ELR (cell line): ENCODE measurements at places on chromosomes 7 and 10.
A peak's percentile ranks its signal among the peaks of the same experiment; 100 is the strongest.

DNA sequence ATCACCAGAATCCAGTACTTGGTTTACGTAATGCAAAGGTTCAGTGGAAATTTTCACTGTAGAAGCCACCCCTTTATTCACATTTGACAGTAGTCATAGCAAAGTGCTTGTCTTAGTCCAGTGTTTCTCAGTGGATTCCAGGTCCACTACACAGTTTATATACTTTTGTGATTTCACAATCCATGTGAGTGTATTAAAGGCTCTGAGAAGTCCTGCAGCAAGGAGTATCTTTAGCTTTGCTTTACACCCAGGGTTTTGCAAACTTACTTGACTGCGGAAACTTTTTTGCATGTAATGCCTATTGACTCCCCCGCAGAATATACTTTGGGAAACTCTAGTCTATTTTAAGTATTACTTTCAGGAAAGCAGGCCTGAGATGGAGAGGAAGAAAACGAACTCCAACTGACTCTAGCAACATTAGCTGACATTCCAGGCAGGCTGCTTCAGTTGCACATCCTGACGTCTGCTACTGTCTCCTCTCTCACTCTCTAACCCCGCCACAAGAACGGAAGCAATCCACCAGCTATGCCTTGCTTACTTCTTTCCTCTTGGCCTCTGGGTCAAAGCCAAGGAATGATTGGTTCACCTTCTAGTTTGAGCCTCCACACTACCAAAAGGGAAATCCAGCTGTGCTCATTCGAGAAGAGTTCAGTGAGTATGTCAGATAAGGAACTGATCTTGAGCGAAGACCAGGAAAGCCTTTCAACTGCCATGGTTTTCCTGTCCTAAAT, 6.2 kb downstream of the PLXNA4 start:
- no peak for DNase-seq

- DNase-seq = no peak
Observed at GRCh38 chr7:118202061-118202460, 18.1 kb downstream of the LSM8 start.

DNA sequence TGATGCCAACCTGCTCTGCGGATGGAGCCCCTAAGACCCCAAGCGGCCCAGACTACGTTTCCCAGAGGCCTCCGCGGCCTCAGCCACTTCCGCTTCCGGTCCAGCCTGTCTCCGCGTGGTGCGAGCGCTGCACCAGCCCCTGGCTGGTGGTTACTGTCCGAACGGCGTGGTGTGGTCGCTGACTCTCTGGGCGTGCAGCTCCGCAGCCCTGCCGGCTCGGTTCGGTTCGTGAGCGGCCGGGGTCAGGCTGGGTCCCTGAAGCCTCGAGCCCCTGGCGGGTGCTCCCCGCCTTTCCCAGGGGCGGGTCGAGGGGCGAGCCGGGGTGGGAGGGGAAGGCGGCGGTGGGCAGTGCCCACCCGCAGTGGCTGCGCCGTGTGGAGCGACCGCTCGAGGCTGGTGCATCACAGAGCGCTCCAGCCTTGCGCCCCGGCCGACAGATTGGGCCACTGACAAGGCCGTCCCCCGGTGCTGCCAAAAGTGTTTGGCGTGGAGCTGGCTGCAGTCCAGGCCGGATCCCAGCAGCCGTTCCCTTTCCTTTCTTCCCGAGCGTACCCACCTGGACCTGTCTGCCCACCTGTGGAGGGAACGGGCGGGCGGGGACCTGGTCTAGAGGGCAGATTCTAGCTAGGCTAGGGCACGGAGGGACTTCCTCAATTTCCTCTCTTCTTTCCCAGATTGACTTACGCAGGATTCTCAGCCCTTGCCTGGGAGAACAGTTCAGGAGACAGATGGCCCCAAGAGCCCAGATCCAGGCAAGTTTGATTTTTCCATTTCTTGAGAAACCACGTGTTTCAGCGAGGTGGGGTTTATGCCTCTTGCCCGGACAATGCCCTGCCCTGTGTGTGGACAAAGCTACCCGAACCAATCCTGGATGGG, at the start of gene ZNF485:
TSS of gene ZNF485 (plus strand) at position 116 of the 876 bp plus-strand sequence. CDS start at position 729, 613 bp downstream.
- peak; percentile 74 for DNase-seq

DNA sequence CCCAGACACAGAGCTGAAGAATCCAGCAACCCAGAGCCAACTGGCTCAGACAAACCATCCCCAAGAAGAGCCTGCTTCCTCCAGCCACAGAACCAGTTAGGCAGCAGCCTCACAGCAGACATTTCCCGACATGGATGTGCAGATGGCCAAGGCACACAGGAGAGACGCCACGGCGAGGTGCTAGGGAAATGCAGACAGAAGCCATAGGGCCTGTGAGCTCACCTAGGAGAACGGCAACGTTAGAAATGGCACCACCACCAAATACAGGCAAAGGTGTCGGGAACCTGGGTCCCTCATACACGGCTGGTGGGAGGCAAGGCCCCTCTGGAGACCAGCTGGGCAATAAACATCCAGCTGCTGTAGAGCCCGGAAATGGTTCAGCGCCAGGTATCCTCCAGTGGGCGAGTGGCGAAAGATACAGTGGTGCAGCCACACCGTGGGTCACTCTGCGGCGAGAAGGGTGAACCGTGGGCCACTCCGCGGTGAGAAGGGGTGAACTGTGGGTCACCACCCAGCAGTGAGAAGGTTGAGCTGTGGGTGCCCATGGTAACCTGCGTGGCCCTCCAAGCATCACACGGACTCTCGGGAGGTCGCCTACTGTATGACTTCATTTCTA, 31.2 kb downstream of the JAKMIP3 start:
- no peak for DNase-seq

DNA sequence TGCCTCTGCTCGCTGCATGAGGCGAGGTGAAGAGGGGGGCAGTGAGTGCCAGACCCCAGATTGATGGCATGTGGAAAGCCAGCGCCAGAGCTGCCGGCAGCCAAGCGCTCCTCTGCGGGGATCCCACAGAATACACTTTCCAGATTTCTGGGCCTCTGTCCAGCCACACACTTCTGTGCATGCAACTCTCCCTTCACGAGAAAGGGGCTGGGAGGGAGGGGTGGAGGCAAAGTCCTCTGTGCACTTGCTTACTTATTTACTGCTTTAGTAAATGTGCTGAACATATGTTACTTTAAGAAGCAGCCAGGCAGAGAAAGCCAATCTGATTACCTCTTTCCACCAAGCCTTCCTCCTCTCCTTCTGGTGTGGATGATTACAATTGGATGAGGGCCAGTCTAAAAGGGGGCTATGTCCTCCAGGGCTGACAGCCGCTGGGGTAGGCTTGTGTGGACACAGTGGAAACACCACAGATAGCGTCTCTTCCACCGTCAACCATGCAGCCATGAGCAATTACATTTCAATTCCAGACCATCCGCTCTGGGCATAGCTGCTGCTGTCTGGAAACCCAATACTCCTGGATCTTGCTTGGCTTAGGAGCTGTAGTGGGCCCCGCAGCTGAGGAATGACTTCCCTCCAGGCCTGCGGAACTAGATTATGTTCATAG, 322.8 kb upstream of the ANKRD30A start:
- no peak for DNase-seq

DNA sequence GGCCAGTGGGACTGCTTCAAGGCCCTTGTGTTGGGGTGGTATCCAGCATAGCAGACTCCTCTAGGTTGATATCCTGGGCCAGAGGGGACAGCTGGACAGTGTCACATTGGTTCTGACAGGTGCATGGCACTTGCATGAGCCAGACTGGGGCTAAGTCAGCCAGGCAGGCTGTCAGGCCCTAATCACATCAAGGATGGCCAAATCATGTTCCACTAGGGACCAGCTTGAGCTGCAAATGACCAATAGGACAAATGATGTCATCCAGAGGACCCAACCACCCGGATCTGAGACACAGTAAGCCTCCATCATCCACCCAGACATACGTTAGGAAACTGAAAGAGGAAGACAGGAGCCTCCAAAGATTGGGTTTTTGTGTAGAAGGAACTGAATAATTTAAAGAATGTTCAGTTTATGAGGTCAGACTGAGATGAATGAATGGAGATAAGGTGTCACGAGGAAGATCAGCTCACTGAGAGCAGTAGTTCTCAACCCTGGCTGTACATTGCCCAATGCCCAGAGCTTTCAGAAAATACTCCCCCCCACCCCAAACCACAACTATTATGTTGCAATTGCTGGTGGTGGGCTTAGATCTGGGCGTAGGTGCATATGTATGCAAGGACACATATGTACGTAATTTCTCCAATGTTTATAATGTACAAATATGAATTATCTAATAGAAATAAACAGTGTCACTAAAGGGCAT, 75.2 kb upstream of the INHBA start:
- no peak for DNase-seq

GRCh38 chr7:133871757-133872156, 255.4 kb upstream of the LRGUK start:
- DNase-seq = no peak

DNA sequence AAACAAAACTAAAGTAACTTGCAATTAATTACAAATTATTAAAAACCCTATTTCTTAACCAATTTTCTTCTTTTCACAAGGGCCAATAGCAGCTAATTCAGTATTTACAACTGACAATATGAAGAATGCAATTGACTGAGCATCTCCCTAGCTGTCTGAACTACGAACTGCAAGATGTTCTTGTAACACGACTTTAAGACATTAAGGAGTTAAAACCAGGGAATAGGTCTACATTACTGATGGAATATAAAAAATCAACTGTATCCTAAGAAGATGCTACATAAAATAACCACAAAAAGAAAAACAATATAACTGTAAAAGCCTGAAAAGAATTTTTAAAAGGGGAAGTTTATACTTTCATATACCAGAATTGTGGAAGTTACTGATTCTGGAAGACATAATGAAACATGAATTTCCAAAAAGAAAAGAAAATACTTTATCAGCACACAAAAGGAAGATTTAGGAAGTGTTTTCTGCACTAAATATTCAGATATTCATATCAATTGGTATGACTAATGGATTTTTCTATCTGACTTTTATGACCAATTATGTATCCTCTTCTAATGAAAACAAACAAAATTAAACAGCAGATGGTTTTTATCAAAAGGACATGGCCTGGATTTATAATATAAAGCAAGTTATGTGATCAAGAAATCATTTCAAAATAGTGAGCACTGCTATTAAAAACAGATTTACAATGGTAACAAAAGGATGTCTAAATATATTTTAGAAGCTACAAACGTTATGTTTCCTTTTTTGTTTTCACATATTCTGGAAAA, 1.6 kb downstream of the GPR22 start:
- DNase-seq = no peak

GRCh38 chr10:127908106-127908958, 1.4 kb downstream of the PTPRE start:
- peak; percentile 73 for DNase-seq

DNA sequence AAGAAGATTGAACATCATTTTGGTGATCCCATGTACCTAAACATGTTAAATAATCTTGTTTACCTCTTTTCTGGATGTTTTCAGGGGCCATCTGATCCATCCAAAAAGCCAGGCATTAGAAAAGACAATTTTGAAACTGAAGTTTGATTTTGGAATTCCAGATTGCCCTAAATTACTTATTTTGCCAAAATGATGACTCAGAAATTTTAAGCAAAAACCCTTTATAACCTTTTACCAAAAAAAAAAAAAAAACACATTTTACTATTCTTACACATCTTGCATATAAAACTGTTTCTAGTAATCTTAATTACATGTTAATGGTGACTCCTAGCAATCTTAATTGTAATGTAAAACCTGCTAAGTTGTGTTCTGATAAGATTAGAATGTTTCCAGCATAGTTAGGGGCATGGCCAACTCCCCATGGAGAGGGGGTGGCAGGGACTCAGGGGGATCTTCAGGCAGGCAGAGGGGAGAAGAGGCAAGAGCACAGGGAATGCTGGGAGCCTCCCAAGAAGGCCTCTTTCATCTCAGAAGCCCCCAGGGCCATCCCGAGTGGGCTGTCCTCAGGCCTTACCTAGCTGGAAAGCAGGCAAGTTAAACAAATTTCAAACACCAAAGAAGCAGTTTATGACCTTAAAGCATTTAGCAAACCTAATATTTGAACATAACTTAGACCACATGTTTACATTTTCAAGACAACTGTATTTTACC, 25.8 kb upstream of the AKR1C3 start:
- no peak for DNase-seq

DNA sequence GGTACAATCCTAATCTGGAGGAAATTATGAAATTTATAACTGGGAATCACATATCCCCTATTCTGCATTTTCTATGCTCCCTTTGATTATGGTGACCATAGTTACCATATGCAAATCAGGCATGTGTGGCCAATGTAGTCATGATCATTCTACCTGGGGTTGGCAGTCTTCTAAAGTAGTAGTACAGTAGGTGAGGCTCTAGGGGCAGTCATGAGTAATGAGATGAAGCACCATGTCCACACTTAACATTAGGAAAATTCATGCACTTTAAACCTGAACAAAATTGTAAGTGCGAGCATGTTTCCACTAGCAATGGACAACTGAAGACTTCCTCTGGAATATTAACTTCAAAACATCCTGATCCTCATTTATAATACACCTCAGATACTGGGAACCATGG, 545.9 kb downstream of the SUGCT start:
- DNase-seq = peak; percentile 48

GRCh38 chr10:17758896-17759295, 6.9 kb downstream of the TMEM236 start:
- no peak for DNase-seq

- peak; percentile 14 for DNase-seq
Observed at GRCh38 chr7:66696774-66697191, 43.8 kb upstream of the RABGEF1 start.

DNA sequence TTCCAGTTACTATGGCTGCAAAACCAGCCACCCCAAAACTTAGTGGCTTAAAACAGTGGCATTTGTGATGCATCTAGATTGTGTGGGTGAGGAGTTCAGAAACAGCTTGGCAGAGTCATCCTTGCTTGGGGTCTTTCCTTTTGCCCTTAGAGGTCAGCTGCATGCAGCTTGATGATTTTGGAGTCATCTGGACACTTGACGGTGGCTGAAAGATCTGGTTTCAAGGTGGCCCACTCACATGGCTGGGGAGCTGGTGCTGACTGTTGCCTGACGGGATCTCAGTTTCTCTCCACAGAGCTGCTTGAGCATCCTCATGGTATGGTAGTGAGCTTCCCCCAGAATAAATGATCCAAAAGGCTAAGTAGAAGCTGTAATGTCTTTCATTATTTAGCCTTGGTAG, 191.3 kb upstream of the GALNT17 start:
- no peak for DNase-seq

- DNase-seq = no peak
Observed at GRCh38 chr10:87798082-87798481, 19.9 kb downstream of the ATAD1 start.
